Fibroblast of lung (primary cell): ENCODE measurements at places on chromosomes 1 and 21. TPM values are rescaled to one million over a fixed set of nuclear protein-coding genes. Genes with fewer than 3 reads are reported as not detected.

DNA sequence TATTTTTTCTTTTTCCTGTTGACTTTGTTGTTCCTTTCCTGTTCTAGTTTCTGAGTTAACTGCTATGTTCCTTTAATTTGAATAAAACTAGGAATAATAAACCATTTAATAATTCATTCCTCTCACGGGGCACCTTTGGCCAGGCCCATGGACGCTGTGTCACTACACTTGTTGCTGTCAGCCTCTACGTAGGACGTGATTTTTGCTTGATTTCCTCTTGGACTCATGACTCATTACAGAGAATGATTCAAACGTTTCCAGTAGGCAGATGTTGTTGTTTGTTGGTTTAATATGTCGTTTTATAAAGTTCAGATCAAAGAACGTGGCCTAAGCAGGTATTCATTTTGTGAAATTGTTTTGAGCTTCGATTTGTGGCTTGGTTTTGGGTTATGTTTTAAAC, 9.1 kb upstream of the SLC19A1 start:
- no peak overlapping the region for H3K4me3 ChIP-seq
- H3K27ac ChIP-seq = no peak overlapping the region
- no peaks in the 10 kb centered on the region for H3K36me3 ChIP-seq
- H3K4me1 ChIP-seq = no peaks in the 10 kb centered on the region

DNA sequence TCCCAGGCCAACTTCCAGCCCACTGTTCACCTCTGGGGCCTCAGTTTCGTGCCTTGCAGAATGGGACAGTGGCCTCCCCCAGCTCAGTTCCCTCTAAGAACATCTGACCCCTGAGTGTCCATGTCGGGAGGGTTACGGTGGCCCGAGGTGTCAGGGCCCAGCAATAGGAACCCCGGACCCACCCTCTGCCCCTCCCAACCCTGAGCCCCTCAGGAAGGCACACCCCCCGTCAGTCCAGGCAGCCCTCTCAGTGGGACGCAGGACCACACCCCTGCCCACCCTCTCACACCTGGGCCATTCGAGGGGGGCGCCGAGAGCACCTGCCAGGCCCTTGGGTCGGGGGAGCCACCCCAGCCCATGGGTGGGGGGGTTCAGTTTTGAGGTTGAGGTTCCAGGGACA, 447 bp downstream of the TTC34 start:
- DNase-seq = no peak
- H3K27ac ChIP-seq = no peak overlapping the region
- H3K4me3 ChIP-seq = no peak overlapping the region
- H3K4me1 ChIP-seq = no peaks in the 10 kb centered on the region
- H3K36me3 ChIP-seq = no peaks in the 10 kb centered on the region

- no peak overlapping the region for H3K4me3 ChIP-seq
- H3K27ac ChIP-seq = no peak overlapping the region
- H3K36me3 ChIP-seq = no peaks in the 10 kb centered on the region
- DNase-seq = peak; percentile 50
Observed at GRCh38 chr1:17831597-17831996, 76.5 kb downstream of the ACTL8 start.

- H3K36me3 ChIP-seq = no peaks in the 10 kb centered on the region
- no peak for DNase-seq
- no peak overlapping the region for H3K4me3 ChIP-seq
- no peaks in the 10 kb centered on the region for H3K27me3 ChIP-seq
Observed at GRCh38 chr21:38067086-38067739, 151.0 kb upstream of the KCNJ6 start.

DNA sequence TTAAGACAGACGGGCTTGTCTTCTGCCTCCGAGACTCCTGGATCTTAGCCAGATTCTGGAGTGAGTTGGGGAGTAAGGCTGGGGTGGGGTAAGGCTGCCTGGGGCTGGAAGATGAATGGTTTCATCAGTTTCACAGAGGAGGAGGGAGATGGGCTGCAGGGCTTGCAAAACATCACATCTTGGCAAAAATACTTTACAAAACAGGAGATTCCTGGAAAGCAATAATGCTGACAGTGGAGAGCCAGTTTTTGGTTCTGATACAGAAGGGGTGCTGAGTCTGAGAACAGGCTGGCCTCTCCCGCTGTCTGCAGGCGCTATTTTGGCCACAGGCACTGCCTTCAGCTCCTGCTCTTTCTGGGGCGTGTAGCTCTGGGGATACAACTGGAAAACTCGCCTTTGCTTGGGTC, 83.4 kb upstream of the KCNE2 start:
- DNase-seq = no peak
- no peak overlapping the region for H3K4me3 ChIP-seq
- H3K27ac ChIP-seq = no peak overlapping the region
- no peaks in the 10 kb centered on the region for H3K36me3 ChIP-seq

The PLA2G2F gene
- total RNA-seq = not detected in 2 replicates

DNA sequence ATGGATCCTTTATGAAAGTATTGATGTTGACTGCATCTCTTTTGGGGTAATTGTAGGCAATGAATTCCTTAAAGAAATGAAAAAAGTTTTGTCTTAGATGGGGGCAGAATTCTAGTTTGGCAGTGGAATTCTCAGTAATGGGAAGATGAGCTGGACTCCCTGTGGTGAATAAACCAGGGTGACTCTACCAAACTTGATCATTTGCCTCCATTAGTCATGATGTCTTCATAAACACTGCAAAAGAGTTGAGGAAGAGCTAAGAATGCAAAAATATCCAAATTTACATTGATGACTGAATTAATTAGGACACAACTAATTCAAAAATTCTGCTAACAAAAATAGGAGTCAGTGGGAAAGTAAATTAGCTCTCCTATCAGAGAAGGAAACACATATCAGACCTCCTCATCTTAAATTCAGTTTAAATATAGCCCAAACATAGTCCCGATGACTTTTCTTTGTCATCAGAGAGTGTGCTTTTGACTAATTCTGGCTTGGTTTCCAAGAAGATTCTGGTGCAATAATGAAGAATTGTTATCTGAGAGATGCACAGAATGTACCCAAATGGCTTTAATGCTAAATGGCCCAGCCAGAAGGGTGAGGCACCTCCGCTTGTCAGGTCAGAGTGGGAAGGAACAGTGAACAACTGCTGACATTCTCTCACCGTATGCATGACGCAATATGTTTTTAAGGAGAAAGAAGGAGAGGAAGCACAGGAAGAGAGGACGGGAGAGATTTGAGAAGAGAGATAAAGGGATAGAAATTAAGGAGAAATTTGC, 525.1 kb downstream of the LMO4 start:
- no peaks in the 10 kb centered on the region for H3K27me3 ChIP-seq
- H3K36me3 ChIP-seq = no peaks in the 10 kb centered on the region
- no peak for DNase-seq
- no peaks in the 10 kb centered on the region for H3K4me1 ChIP-seq
- no peak overlapping the region for H3K4me3 ChIP-seq
- no peak overlapping the region for H3K27ac ChIP-seq

DNA sequence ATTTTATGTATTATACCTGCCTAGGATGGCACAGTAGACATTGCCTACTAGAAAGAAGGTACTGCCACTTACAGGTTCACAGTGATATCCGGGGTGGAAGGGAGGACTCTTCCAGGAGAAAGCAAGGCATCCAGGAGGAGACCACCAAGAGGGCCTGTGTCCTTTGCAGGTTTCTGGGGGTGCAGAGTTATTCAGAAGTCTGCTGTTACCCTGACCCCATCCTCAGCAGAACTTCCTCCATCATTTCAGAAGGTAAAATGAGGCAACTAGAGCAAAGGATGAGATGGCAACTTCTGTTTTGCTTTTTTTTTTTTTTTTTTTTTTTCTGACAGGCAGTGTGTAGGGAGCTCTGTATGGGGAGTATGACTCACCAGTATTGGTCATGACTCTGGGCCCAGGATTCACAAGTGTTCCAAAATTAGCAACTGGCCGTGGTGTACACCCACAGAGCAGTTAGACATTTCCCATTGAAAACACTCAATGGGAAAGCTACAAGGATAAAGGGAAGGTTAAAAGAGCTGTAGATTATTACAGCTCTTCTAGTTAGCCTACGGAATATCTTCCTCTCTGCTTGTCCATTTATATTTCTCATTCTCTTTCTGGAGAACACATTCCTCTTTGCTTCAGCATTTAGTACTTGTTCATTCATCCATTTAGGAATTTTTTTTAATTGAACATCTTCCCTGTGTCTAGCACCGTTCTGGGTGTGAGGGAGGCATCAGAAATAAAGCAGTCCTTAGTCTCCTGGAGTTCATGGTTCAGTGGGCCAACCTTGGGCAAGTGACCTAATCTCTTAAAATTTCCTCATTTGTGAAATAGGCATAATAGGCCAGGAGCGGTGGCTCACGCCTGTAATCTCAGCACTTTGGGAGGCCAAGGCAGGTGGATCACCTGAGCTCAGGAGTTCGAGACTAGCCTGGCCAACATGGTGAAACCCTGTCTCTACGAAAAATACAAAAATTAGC, 50.5 kb upstream of the PPP2R5A start:
- DNase-seq = peak; percentile 95
- no peak overlapping the region for H3K4me3 ChIP-seq
- H3K36me3 ChIP-seq = no peaks in the 10 kb centered on the region
- H3K27ac ChIP-seq = peak overlapping the region; percentile 37

The TDRD5 gene
- total RNA-seq = not detected in 2 replicates

The FABP3 gene
- total RNA-seq = 116 and 554 TPM in 2 replicates

The LCE1D gene
- total RNA-seq = not detected in 2 replicates

- H3K36me3 ChIP-seq = no peaks in the 10 kb centered on the region
- H3K27me3 ChIP-seq = no peaks in the 10 kb centered on the region
- DNase-seq = peak; percentile 65
- peak overlapping the region; percentile 42 for H3K27ac ChIP-seq
- H3K4me1 ChIP-seq = peaks cover 10% of the 10 kb centered on the region
Observed at GRCh38 chr1:179230251-179230650, 774 bp upstream of the ABL2 start.

The OLFML2B gene
- 3.3 and 5.1 TPM in 2 replicates for total RNA-seq

DNA sequence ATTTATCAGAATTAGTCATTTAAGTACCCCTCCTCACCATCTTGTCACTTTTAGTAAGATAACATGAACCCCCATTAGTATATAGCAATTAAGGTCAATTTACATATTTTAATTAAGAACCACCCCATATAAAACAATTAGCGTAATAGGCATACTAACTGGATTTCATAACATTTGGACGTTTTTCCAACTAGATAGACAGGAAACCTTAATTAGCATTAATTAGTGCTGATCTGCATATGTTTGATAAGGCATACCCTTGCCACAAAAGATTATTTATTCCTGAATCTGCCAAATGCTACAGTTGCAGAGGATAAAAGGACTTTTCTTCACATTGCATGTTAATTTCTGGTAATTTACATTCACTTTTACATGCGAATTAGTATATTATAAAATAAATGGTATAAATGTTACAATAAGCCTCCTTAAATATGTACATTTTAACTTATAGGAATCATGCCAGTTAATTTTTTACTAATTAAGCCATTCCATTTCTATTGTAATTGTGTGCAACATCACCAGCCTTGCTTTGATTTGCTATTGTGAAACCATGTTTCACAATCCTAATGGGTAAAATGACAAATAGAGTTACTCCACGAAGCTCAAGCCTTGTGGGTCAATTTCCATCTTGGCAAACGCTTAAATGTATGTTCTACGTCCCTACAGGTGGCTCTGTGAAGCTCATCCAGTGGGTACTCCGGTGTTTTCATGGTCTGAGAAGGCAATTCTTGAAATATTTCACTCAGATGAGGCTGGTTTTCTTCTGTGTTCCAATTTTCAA, 469.6 kb downstream of the DPYD start:
- H3K27ac ChIP-seq = no peak overlapping the region
- peak; percentile 19 for DNase-seq
- H3K4me1 ChIP-seq = no peaks in the 10 kb centered on the region
- no peaks in the 10 kb centered on the region for H3K27me3 ChIP-seq

The S100A3 gene
- 1.8 and 6.8 TPM in 2 replicates for total RNA-seq

The GRIK3 gene
- total RNA-seq = not detected in 2 replicates

The BCAN gene
- under 0.01 TPM in 1 of 2 replicates, not detected in the other for total RNA-seq

- H3K27me3 ChIP-seq = no peaks in the 10 kb centered on the region
- no peak overlapping the region for H3K4me3 ChIP-seq
- peaks cover 13% of the 10 kb centered on the region for H3K36me3 ChIP-seq
- DNase-seq = no peak
Observed at GRCh38 chr1:115282807-115283208, 55.2 kb downstream of the NGF start.

The OR2M3 gene
- total RNA-seq = under 0.01 TPM in 1 of 2 replicates, not detected in the other

DNA sequence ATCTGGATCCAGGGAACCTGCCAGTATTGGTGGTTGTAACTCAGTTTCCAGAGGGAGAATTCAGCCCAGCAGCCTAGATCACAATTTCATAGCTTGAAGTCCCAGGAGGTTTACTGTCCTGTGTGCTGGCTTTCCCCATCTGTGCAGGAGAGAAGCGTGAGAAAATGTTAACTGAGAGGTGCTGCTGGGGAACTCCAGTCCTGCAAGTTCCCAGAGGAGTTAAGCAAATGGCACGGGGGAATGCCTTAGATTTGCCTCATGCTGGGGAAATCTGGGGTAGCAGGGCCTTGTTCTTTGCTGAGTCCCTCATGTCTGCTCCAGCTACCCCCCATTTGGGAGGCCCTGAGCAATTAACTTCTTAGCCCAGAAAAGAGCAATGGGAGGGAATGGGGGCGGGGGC, 25.1 kb upstream of the SLAMF6 start:
- H3K36me3 ChIP-seq = no peaks in the 10 kb centered on the region
- no peak overlapping the region for H3K4me3 ChIP-seq
- H3K27me3 ChIP-seq = no peaks in the 10 kb centered on the region
- DNase-seq = no peak
- no peak overlapping the region for H3K27ac ChIP-seq
